ENCODE measurements at places on chromosomes 4 and X.

- DNase-seq, result no peak
Observed at GRCh38 chr4:124854968-124855367, 142.4 kb upstream of the ANKRD50 start.

GRCh38 chr4:165613581-165613980, 234.8 kb downstream of the CPE start:
- no peak for DNase-seq

GRCh38 chr4:167196344-167197012, 37.8 kb downstream of the SPOCK3 start:
- DNase-seq, result peak; percentile 5

- DNase-seq, result no peak
Observed at GRCh38 chr4:5611750-5612149, 96.6 kb downstream of the EVC2 start.

GRCh38 chr4:8143392-8144140, 15.0 kb downstream of the ABLIM2 start:
- DNase-seq, result no peak

GRCh38 chr4:180664766-180665368, 1578.3 kb upstream of the TENM3 start:
- peak; percentile 44 for DNase-seq
